Naive B cell (primary cell): ENCODE measurements at places on chromosomes 11 and 22.

DNA sequence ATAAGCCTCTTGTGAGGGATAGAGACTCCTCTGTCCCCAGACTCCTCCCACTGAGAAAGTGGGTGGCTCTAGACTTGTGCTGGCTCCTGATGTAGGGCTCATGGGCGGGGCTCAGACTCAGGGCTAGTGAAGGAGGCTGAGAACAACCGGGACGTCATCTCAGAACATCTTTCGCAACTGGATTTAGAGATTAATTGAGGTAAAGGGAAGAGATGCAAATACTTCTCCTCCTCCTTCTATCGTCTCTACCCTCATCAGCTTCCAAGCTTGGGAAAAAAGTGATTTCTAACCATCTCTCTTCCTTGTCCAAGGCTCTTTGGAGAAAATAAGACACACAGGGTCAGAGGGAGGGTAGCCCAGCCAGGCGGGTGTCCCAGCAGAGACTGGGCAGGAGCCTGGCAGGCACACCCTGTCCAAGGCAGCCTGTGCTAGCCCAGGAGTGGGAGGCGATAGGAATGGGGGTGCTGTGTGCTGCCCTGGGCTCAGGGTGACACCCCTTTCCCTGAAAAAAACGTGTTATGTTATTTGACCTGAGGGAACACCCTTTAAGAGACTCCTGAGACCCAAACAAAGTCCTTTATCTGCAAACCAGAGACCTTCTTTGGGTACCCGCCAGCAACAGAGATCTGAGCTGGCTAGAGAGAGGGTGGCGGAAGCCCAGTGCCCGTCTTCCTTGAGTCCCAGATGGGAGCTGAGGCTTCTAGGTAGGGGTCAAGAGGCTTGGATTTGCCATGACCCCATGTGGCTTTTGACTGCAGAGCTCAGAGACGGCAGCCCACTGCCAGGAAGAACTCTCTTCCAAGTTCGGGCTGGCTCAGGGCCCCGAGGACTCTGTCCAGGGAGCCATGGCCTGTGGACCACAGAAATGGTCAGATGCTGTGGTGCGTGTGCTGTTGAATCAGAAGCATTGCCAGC lies 160.9 kb downstream of the ADAMTS15 start:
- no peaks in the 10 kb centered on the region for H3K36me3 ChIP-seq
- no peak for DNase-seq
- no peak overlapping the region for H3K4me3 ChIP-seq
- H3K27me3 ChIP-seq: peaks cover 9% of the 10 kb centered on the region
- H3K27ac ChIP-seq: no peak overlapping the region

GRCh38 chr11:70394211-70394950 lies 3.9 kb upstream of the CTTN start:
- H3K4me1 ChIP-seq: peaks cover 25% of the 10 kb centered on the region
- H3K36me3 ChIP-seq: no peaks in the 10 kb centered on the region
- no peak overlapping the region for H3K27ac ChIP-seq
- H3K27me3 ChIP-seq: peaks cover 46% of the 10 kb centered on the region
- no peak for DNase-seq

GRCh38 chr11:614021-614622 lies 1.6 kb downstream of the IRF7 start:
- no peak for DNase-seq
- H3K4me1 ChIP-seq: peaks cover 11% of the 10 kb centered on the region
- H3K27ac ChIP-seq: peak overlapping the region; percentile 41
- H3K4me3 ChIP-seq: peak overlapping the region; percentile 69

DNA sequence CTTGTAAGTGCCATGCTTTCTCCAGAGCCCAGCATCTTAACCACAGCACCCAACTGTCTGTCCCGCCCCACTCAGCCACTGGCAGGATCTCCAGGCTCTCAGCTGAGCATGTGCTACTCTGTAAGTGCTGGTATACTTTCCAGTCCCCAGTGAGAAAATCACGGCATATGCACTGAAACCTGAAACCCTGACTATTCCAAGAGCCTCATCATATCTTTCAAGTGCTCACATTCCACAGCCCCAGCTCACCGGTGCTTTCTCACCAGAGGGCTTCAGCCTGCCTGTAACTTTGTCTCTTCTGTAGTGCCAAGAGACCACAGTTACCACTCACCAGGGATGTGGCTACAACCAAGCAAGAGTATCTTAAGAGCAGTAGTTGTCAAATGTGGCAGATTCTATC lies 24.4 kb upstream of the PAMR1 start:
- H3K36me3 ChIP-seq: no peaks in the 10 kb centered on the region
- DNase-seq: no peak
- no peak overlapping the region for H3K4me3 ChIP-seq
- H3K27me3 ChIP-seq: peaks cover 7% of the 10 kb centered on the region
- no peak overlapping the region for H3K27ac ChIP-seq

GRCh38 chr11:16977994-16978315 lies 36.3 kb downstream of the PLEKHA7 start:
- no peaks in the 10 kb centered on the region for H3K36me3 ChIP-seq
- no peak overlapping the region for H3K4me3 ChIP-seq
- no peak for DNase-seq
- peaks cover 9% of the 10 kb centered on the region for H3K27me3 ChIP-seq

GRCh38 chr11:7501894-7502293 lies 11.9 kb upstream of the PPFIBP2 start:
- no peak overlapping the region for H3K27ac ChIP-seq
- no peak overlapping the region for H3K4me3 ChIP-seq
- H3K27me3 ChIP-seq: no peaks in the 10 kb centered on the region
- H3K4me1 ChIP-seq: peaks cover 45% of the 10 kb centered on the region
- no peak for DNase-seq
- no peaks in the 10 kb centered on the region for H3K36me3 ChIP-seq

- no peak overlapping the region for H3K27ac ChIP-seq
- no peak overlapping the region for H3K4me3 ChIP-seq
- H3K36me3 ChIP-seq: no peaks in the 10 kb centered on the region
- DNase-seq: no peak
Measured at GRCh38 chr11:1665313-1665712, 31.7 kb upstream of the KRTAP5-6 start.

DNA sequence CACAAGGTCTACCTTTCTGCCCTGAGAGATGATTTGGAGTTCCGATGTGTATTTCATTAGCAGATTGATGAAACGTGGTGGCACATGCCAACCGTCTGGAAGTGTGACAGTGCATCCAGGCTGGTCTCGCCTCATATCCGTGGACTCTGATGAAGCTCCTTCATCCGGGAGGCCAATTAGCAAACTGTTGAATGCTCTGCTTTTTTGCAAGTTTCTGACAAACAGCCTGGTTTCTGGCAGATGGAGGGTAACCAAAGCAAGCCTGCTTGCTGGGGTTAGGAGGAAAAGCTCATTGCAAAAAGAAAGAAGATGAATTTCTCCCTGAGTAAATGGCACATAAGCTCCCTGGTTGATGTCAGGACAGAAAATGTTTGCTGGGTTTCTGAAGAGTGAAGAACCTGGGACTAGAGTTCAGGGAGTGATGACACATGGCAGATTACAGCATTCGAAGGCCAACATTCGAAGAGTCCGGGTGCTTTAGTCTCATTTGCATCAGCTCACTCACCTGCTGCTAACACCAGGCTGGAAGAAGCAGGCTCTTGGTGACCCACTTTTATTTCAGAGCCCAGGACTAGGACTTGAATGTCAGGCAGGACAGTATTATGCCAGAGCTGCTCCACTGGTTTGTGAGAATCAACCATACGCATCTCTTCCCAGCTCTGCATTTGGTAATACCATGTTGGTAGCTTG lies 135.9 kb upstream of the TTC12 start:
- no peak overlapping the region for H3K27ac ChIP-seq
- no peaks in the 10 kb centered on the region for H3K4me1 ChIP-seq
- DNase-seq: no peak
- H3K4me3 ChIP-seq: no peak overlapping the region

- peaks cover 41% of the 10 kb centered on the region for H3K4me1 ChIP-seq
- no peak overlapping the region for H3K4me3 ChIP-seq
- peak overlapping the region; percentile 70 for H3K27ac ChIP-seq
- peaks cover 7% of the 10 kb centered on the region for H3K36me3 ChIP-seq
Measured at GRCh38 chr22:42169055-42169469, 38.5 kb upstream of the CYP2D6 start.

DNA sequence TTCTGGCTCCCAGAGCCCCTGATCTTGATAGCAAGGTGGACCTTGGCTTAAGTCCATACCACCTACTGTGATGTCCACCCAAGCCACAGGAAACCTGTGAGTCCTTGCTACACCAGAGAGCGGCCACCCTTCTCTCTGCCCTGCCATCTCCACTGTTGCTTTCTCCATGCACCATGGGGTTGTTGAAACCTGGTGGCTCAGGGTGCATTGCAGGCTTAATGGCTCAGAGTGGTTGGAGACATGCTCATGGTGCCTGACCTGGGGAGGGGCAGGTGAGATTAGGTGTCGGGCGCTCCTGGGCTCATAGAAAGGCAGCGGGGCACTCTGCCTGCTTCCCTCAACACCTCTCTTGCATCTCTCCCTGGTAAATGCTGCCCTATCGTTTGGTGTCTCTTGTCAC lies 25.0 kb upstream of the CACNG2 start:
- H3K27ac ChIP-seq: no peak overlapping the region
- H3K36me3 ChIP-seq: no peaks in the 10 kb centered on the region
- H3K4me1 ChIP-seq: no peaks in the 10 kb centered on the region
- H3K4me3 ChIP-seq: no peak overlapping the region
- no peak for DNase-seq
- H3K27me3 ChIP-seq: peaks cover 58% of the 10 kb centered on the region

DNA sequence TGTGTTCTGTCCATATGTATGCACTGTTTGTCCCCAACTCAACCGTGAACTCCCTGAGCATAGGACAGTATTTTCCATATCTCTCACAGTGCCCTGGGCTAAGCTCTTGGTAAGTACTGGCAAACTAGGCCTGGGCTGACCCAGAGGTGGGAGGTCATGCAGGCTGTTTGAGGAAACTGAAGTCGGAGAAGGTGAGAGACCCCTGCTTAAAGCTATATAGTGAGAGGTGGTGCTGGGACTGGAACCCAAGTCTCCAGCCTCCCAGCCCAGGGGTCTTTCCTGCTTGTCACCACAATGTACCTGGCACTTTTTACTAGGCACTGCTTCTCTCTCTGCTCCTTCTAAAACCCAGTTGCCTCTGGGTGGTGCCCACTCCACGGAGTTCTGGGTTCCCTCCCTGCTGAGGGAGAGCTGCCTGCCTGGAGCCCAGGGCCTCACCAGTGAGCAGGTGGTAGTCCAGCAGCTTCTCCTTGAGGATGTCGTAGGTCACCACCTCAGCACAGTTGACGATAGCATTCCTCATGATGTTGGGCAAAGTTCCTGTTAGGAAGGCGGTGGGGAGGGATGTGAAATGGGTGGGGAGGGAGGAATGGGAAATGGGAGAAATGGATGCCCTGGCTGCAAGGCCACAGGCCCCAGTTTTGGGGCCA lies 4.7 kb downstream of the UCP3 start:
- H3K27ac ChIP-seq: peak overlapping the region; percentile 70
- H3K27me3 ChIP-seq: no peaks in the 10 kb centered on the region
- DNase-seq: no peak

DNA sequence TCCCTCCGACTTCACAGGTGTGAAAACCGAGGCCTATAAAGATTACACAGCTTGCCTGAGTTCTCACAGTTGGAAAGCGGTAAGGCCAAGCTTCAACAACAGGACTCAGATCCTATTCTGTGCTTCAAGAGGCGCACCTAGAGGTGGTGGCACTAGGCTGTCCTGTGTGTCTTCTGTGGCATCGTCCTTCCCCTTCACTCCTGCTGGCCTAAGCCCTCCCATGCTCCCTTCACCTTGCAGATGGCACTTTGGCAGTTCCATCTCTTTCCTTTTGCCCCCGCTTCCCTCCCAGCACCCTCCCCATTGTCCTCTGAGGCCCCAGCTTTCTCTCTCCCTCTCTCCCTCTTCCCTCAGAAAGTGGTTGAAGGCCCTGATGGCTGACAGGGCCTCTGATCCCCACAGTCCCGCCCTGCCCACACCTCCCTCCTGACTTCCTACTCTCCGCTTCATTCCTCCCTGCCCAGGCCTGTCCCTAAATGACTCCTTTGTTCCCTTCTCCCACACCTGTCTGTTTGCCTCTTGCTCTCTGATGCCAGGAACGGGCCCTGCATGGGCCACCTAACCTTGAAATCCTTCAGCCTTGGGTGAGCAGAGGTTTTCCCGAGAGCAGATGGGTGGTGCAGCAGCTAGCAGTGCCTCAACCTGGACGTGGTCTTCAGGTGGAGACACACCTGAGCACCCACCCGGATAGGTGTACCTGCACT lies 5.8 kb downstream of the TRIM29 start:
- no peaks in the 10 kb centered on the region for H3K4me1 ChIP-seq
- H3K4me3 ChIP-seq: no peak overlapping the region
- H3K27me3 ChIP-seq: peaks cover 28% of the 10 kb centered on the region
- no peak overlapping the region for H3K27ac ChIP-seq
- no peak for DNase-seq
- H3K36me3 ChIP-seq: no peaks in the 10 kb centered on the region

GRCh38 chr11:117606211-117606610 lies 190.8 kb downstream of the DSCAML1 start:
- no peak overlapping the region for H3K27ac ChIP-seq
- no peak overlapping the region for H3K4me3 ChIP-seq
- no peak for DNase-seq
- no peaks in the 10 kb centered on the region for H3K4me1 ChIP-seq
- H3K27me3 ChIP-seq: peaks cover 9% of the 10 kb centered on the region
- no peaks in the 10 kb centered on the region for H3K36me3 ChIP-seq

DNA sequence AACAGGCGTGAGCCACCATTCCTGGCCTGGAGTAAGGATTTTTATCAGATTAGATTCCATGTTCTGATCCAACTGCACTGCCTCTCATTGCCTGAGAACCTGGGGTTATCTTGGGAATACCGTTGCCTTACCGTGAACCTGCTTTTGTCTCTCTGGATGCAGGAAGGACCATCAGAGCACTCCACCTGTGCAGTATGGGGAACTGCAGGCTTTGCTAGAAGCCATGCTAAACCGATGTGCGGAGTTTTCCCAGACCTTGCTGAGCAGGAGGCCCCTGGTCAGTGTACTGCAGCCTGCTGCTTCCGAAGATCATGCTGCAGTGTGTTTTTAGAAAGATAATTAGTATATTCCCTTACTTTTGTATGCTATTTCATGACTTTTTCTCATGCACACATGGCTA lies 43.6 kb downstream of the MEI1 start:
- no peak overlapping the region for H3K4me3 ChIP-seq
- H3K27ac ChIP-seq: no peak overlapping the region
- no peaks in the 10 kb centered on the region for H3K27me3 ChIP-seq
- H3K4me1 ChIP-seq: peaks cover 31% of the 10 kb centered on the region
- no peaks in the 10 kb centered on the region for H3K36me3 ChIP-seq
- DNase-seq: no peak

DNA sequence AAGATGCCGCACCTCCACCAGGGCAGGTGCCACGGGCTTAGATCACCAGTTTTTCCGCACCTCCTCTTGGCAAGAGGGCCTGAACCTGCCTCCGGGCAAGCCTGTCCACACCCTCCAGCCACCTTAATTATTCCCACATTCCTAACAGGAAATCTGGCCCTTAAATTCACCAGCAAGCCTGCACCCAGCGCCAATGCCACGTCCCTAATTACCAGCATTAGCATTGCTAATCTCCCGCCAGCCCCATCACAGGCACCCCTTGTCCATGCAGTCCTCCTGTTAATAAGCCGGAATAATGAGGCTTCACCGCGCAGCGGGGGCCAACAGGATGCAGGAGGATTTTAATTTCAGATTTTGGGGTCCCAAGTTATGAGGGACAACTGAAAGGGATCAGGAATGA lies 69.7 kb downstream of the PHF21B start:
- H3K36me3 ChIP-seq: no peaks in the 10 kb centered on the region
- H3K4me1 ChIP-seq: no peaks in the 10 kb centered on the region
- H3K4me3 ChIP-seq: no peak overlapping the region
- no peaks in the 10 kb centered on the region for H3K27me3 ChIP-seq
- no peak overlapping the region for H3K27ac ChIP-seq

GRCh38 chr22:44024288-44024921 lies at the start of gene PARVB:
Gene PARVB, plus strand, starts transcription at chr22:44024302. Its CDS starts 38 bp downstream, at chr22:44024340.
- H3K27ac ChIP-seq: peak within 1 kb of the TSS; percentile 100
